ENCODE measurements at places on chromosomes 16 and 17.

GRCh38 chr16:1548233-1548632 is 14.8 kb downstream of the TMEM204 start:
- no peak for DNase-seq

- no peak for DNase-seq
These were observed 18.9 kb downstream of the PSME3IP1 start for GRCh38 chr16:57166951-57167350.

DNA sequence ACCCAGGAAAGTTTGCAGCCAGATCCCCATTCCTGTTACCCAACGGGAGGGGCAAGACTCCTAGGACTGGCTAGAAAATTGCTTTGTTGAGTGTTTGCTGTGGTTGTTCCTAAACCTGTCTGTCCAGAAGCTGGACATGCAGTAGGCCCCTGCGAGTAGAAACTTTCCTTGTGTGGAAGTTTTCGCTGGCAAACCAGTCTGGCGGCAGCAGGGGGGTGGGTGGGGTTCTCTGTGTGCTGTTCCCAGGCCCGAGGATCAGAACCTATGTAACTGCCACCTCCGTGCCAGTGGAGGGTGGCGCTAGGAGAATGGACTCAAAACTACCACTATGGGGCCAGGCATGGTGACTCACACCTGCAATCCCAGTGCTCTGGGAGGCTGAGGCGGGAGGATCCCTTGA is 9.2 kb downstream of the SGSM2 start:
- DNase-seq, result no peak

DNA sequence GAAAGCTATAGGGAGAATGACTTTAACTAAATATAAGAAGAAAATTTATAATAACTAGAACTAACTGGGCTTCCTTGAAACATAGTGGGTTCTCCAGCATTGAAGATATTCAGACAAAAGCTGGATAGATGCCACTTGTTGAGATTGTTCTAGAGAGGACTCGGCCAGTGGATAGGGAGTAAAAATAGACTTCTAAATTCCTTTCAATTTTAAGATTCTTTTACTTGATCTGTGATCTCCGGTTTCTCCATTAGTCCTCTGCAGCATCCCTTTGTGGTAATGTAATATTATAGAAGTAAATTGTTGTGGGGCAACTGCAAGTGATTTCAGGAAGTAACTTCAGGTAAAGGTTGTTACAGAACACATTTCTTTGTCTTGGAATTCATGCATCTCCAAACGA is 10.3 kb upstream of the RARA start:
- DNase-seq, result no peak

GRCh38 chr16:89581045-89581695 is 5.6 kb downstream of the CPNE7 start:
- DNase-seq, result no peak

- DNase-seq, result no peak
These were observed 18.8 kb downstream of the LLGL2 start for GRCh38 chr17:75544250-75544649.

DNA sequence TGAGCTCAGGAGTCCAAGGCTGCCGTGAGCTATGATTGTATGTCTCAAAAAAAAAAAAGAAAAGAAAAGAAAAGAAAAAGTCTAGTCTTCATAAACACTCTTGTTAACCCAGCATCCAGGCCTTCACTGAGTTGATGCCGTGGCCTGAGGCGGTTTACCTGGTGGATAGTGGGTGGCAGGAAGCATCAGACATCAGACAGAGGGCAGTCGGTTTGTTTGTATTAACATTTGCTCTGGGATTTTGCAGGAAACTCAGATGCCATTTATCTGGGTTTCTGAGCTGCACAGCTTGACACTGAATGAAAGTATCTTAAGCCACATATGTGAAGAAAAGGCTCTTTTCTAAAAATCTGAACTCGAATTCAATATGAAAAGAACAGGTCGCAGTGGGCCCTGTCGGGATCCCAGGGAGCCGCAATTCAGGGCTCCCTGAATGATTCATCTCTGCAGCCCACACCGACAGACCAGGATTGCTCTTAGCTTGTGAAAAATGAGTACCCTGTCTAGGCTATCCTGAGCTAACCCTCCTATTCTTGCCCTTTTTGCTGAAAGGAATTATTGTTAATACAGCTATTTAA is 1.1 kb upstream of the DBNDD1 start:
- DNase-seq, result no peak

DNA sequence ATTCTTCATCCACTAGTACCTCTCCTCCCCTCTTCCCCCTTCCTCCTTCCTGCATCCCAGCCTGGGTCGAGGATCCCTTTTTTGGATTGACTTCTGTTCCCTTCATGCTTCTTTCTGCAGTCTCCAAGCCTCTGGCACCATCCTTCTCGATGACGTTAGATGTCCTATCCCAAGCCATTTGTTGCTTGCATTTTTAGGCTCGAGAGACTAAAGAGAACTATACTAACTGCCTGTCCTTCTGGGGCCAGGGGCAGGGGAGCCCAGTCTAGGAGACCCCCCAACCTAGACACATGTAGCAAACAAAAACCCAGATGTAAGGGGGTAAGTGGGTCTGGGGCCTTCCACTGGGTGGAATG is 23.9 kb downstream of the UNK start:
- DNase-seq, result no peak

- no peak for DNase-seq
These were observed 103.8 kb downstream of the SSH2 start for GRCh38 chr17:29826114-29826692.

DNA sequence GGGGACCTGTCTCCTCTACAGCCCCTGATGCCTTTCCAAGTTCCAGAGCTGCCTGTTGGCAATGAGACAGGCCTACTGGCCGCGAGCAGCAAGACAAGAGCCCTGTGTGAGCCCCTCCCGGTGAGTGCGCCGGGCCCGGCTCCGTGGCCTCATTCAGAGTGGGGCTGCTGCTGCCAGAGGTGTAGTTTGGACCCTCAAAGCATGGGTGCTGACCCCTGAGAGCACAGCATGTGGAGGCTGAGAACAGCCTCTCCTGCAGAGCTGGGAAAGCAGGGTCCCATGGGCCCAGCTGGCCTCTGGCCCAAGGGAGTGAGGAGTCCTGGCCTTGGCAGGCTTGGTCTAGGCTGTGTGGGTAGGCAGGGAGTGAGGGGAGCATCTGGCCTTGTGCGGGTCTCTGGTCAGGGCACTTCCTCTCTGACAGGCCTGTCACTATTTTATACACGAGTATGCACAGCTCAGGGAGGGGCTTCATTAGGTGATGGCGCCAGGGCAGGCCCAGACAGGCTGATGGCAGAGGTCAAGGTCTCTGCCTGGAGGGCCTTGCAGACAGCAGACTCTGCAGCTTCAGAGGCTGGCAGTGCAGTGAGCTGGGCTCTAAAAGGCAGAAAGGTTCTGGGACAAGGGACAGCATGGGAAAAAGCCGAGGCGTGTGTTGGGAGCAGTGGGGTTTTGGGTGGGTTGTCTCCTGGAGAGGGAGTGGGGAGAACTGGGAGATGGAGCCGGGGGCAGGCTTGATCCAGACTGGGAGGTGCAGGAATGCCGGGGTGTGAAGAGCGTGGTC is 43.4 kb downstream of the ADCY7 start:
- DNase-seq, result no peak

DNA sequence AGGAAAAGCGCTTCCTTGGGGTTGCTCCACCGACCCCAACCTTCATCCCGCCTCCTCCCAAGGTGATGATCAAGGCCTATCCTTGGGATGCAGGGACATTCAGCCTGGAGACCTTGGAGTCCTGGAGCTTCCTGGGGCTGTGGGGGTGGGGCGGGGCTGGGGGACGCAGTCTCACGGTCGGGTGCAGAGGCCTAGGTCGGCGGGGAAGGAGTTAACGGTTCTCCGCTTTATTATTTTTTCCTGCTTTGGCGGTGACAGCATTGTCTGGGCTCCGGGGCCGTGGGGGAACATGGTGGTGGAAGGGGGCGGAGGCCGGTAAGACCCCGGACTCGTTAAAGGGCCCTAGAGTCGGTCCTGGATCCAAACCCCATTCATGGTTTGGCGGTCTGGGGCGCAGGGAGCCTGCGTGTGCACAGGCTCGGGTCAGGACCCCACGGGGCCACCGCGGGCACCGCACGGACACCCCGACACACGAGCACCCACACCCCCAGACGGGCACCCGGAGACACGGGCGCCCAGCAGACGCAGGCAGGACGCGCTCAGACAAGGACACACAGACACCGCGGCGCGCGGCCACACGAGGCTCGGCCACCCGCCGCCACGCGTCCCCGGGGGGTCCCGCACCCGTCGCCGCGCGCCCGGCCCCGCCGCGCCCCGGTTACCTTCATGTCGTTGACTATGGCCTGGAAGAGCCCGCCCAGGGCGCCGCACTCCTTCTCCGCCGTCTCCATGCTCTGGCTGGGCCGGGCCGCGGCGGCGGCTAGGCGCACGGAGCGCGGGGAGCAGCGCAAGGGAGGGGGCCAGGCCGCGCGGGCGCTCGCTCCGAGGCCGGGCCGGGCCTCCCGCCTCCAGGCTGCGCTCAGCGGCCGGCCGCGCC is 554 bp downstream of the MTSS2 start:
- DNase-seq, result no peak

DNA sequence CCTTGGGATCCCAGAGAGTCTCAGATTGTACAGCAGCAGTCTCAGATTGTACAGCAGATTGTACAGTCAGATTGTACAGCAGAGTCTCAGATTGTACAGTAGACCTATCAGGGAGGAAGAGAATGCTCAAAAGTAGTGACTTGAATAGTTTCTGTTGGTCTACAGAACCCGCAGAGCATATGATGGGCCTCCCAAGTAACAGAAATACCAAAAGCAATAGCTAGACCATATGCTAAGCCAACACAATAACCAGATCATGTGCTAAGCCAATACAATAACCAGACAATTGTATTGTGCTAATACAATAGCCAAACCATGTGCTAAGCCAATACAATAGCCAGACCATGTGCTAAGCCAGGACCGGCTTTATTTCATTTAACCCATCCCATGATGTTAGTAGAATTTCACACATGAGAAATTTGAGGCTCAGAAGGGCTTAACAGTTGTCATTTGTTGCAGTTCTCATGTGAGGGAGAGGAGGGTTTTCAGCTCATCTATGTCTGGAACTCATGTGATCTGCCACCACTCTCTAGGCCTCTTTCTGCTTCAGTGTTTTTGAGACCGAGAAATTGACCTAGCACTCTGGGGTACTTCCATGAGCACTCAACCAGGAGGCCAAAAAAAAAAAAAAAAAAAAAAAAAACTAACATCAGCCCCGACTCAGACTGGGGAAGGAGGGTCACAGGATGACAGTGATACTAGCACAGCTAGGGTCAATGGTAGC is 144.0 kb downstream of the SOX9 start:
- no peak for DNase-seq

DNA sequence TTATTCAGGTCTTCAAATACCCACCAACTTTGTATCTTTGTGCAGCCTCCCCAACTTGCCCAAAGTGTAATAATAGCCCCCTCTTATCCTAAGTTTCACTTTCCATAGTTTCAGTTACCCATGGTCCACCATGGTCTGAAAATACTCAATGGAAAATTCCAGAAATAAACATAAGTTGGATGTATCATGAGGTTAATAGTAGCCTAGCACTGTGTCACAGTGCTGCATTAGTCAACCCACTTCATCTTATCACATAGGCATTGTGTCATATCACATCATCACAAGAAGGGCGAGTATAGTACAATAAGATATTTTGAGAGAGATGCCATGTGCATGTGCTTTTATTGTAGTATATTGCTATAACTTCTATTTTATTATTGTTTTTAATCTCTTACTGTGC is 21.9 kb downstream of the OMG start:
- no peak for DNase-seq

GRCh38 chr17:78559749-78560368 is 17.3 kb downstream of the DNAH17 start:
- no peak for DNase-seq

GRCh38 chr17:29574732-29575510 is 6.4 kb downstream of the TP53I13 start:
- no peak for DNase-seq

All from CMK (cell line).